ENCODE measurements at places on chromosomes 5 and 9.
A peak's percentile ranks its signal among the peaks of the same experiment; 100 is the strongest.

GRCh38 chr5:18314192-18314778 is 680.0 kb downstream of the TAF11L14 start:
- no peak for DNase-seq

DNA sequence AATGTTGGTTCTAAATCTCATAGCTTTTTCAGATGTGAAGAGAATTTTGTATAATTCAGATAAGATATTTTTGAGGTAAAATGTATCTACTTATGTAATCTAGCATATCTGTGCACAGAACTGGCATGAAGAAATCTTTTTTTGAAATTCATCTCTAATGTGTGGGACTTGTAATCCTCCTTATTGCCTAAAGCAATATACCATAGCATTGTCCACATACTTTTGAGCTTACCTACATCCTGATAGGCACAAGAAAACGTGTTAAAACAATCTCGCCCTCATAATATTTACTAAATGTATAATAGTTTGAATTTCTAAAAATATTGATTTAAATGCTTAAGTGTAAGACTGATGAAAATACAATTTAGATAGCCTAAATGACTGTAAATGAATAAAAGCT is 1686.5 kb upstream of the ACO1 start:
- no peak for DNase-seq

DNA sequence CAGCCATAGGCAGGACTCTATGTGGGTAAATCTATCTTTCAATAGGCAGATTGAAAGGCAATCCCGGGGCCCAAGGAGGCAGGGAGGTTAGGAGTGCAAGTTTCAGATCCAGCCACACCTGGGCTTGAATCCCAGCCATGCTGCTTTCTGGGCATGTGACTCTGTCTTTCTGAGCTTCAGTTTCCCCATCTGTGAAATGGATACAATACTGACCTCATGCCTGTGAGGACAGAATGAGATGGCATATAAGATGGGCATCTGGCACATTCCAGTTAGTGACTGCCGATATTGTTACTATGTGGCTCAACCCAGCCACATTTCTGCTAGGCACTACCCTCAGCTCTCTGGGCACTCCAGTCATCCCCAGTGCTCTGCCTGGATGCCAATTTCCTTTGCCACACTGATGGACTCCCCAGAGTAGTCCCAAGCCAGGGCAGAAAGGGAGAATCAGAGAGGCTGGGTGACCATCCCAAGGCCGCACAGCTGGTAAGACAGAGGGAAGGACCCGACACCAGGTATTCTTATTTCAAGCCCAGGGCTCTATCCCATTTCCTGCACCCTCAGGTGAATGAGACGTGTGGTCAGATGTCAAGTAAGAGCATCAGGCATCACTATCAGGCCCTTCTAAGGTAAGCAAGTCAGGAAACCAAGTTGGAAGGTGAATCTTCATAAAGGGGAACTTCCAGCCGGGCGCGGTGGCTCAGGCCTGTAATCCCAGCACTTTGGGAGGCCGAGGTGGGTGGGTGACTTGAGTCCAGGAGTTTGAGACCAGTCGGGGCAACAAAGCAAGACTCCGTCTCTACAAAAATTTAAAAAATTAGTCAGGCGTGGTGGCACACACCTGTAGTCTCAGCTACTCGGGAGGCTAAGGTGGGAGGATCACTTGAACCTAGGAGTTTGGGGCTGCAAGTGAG is 38.7 kb downstream of the SH3PXD2B start:
- no peak for DNase-seq

GRCh38 chr5:143014017-143014651 is 244.0 kb downstream of the ARHGAP26 start:
- DNase-seq: no peak

DNA sequence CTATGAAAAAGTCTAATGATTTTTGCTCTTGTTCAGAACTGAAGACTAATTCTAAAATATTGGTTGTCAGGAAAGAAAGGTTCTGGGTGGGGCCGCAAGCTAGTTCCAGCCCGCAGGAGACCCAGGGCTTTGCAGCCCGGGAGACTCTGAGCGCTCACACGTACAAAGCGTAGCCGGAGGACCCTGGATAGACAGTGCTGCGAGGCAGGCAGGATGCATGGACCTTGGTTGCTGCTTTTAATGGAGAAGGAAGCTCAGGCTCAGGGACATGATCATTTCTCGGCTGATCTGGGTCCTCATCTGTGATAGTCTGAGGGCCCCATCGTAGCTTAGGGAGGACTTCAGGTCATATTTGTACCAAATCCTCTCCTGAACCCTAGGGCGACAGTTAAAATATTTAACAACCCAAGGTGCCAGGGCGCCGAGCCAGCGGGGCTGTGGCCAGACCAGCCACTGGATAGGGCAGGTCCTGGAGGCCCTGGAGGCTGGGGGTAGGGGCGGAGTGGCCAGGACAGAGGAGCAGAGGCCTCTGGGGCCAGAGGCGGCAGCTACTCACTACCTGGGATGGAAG is 70.1 kb upstream of the UNC5A start:
- DNase-seq: no peak

DNA sequence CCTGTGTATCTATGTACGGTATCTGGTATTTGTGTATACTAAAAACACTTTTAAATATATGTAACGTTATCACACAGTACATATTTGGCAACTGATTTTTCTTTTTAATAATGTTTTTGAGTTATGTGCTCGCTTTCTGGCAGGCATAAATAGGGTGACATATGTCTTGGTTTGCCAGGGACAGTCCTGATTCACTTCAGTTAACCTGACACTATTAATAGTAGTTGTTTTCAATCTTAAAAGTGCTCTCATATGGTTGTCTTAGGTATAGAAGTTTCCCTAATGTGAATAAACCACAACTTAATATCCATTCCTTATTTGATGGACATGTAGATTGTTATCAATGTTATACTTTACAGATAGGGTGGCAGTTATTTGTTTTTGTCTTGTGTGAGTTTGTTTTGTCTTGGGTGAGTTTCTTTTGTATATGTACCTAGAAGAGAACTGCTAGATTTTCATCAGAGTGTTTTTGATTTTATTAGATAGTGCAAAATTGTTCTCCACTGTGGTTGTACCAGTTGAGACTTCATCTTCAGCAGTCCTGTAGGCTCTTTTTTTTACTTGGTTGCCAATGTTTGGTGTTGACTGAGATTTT is 7.9 kb downstream of the G3BP1 start:
- DNase-seq: no peak

DNA sequence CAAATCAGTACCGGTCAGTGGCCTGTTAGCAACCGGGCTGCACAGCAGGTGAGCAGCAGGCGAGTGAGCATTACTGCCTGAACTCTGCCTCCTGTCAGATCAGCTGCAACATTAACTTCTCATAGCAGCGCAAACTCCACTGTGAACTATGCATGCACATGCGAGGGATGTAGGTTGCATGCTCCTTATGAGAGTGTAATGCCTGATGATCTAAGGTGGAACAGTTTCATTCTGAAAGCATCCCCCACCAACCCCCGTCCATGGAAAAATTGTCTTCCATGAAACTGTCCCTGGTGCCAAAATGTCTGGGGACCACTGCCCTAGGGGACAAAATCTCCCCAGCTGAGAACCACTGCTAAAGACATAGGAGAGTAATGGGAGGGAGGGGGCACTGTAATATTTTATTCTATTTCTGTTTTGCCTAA is 51.1 kb downstream of the P4HA2 start:
- no peak for DNase-seq

GRCh38 chr5:116542619-116543018 is 32.0 kb downstream of the SEMA6A start:
- no peak for DNase-seq

GRCh38 chr9:111431684-111432083 is 52.5 kb downstream of the ECPAS start:
- DNase-seq: no peak

- no peak for DNase-seq
These were observed 1.0 kb downstream of the KLF4 start for GRCh38 chr9:107488375-107489143.

DNA sequence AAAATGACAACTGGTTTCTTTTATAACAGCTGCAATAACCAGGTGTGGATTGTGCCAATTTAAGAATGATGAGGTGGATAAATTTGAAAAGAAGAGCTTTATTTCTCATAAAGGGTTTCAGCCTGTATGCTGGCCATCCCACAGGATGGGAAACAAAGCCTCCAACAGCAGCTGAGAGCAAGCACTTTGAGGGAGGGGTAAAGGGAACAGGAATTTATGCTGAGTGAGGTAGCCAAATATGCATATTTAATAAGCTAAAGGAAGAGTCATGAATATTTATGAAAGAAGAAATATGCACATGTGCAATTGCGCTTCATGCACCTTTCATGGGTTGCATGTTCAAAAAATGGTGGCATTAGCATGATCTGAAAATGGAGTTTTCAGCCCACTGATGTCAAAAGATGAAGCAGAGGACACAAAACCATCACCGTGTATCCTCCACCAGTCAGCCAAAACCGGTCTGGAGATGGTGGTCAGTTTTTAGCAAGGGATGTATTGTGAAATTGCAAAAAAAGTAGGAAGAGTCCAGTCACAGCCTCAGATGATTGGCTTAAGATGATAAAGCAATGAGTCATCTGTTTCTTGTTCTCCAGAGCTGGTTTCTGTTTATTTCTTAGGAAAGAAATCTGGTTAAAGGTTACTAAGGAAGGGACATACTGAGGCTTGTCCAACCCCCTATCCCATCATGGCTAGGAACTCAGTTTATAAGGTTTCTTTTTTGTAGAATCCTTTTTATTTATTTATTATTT is 47.9 kb downstream of the DEPDC1B start:
- DNase-seq: no peak

DNA sequence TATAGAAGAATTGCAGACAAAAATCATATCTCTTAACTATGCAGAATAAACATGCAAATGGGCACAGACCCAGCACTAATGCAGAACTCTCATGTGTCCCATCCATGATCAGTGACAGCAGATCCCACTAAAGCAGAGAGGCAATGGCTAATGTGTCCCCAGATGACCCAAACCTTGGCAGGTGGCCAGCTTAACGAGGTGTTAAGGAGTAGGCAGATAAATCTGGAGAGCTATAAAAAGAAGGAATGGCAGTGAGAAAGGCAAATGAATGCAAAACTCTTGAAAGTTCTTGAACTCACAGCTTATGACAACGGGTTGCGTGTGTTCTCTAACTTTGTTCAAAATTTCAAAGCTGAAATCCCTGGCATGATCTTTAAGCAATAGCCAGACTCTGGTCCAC is 265.4 kb downstream of the RASEF start:
- DNase-seq: no peak

GRCh38 chr5:88093765-88094164 is 174.9 kb downstream of the TMEM161B start:
- DNase-seq: no peak

DNA sequence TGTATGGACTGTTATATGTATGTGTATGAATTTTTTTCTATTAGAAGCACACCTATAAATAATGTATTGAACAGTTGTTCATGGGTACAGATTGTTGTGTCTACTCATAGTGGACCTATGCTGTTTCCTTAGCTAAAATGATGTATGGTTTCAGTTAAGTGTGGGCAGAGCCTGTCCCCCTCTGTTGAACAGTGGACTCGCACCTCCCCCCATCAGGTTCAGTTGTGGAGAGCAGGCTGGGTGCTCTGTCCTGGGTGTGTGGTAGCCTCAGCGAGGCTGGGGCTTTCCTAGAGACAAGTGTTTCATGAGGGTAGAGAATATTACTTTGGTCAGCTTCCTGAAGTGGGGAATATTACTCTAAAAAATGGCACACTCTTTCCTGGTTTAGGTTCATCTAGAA is 47.4 kb upstream of the LRRTM2 start:
- DNase-seq: no peak

- DNase-seq: no peak
These were observed 12.7 kb downstream of the RLN1 start for GRCh38 chr9:5326893-5327548.

DNA sequence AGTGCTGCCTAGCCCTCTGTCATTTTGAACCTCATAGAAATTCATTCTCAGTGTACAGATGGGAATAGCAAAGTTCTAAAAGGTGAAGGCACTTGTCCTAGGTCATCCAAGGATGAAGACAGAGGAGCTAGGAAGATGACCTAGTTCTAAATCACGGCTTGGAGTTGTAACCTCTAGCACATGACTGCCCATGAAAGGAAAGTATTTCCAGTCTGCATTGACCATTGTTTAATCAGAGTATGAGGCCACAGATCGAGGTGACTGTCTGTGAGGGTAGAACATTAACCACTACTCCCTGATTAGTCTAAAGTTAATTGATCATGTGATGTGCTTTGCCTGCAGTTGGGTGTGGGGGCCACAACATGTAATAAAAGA is 674 bp upstream of the TNFSF15 start:
- DNase-seq: no peak

- DNase-seq: no peak
These were observed 13.9 kb upstream of the FNIP1 start for GRCh38 chr5:131810510-131811249.

GRCh38 chr5:67215519-67216471 is 19.2 kb upstream of the CD180 start:
- DNase-seq: peak; percentile 51

GRCh38 chr5:91641730-91642350 is 258.7 kb upstream of the ARRDC3 start:
- DNase-seq: no peak

- no peak for DNase-seq
These were observed 24.0 kb upstream of the UBE2QL1 start for GRCh38 chr5:6424700-6425099.

DNA sequence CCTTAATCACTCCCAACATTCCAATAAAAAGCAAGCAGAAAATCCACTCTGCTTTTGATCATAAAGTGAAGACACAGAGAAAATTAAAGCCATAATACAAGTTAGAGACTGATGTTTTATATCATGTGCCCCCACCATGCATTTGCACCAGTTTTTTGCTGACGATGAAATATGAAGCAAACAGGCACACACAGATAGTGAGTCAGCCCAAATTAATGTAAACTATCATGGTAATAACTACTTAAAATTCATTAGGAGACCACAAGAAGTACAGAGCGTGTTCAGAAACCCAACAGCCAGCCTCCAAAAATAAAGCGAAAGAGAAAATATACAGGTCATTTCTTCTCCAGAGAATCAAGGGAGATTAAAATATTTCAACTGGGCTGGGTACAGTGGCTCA is 46.4 kb upstream of the KDM4C start:
- DNase-seq: no peak

DNA sequence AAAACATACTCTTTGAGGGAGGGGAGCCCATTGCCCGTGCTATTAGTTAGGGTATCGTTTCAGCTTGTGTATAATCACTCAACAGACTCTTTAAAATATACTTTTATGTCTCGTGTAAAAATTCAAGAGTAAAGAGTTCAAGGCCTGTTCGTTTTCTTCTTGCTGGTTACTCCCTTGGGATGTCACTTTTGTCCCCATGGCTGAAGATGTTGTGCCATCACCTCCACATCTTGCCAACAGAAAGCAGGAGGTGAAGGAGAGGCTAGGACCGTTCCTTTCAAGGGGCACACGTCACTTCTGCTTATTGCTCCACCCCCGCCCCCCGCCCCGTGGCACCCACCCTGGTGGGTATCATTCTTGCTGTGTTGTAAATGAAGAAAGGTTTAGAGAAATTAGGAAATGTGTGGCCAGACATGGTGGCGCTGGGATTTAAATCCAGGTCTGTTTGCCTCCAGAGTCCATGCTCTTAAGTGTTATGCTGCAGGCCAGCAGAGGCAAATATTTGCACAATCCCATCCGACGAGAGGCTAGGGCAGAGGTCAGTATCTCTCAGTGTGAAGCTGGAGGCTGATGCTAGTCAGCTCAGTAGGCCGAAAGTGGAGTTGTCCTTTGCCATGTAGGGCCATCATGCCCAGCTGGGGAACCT is 3.0 kb downstream of the MLANA start:
- no peak for DNase-seq

- DNase-seq: no peak
These were observed 348.2 kb downstream of the IRX2 start for GRCh38 chr5:2403296-2403695.

GRCh38 chr9:97604901-97605645 is 28.1 kb downstream of the TSTD2 start:
- no peak for DNase-seq

GRCh38 chr5:42591015-42591414 is 165.6 kb upstream of the CCDC152 start:
- no peak for DNase-seq
